A549 treated with Mapracorat at 1 μM for 4 hours (cell line): ENCODE measurements at places on chromosomes 11 and 22. TPM values are rescaled to one million over a fixed set of nuclear protein-coding genes. Genes with fewer than 3 reads are reported as not detected.

GNAZ gene
- total RNA-seq, result 2.3 to 2.9 TPM (median 2.5 TPM) in 5 replicates

STIM1 gene
- 22.6 to 28.1 TPM (median 25.7 TPM) in 5 replicates for total RNA-seq

RPS19BP1 gene
- total RNA-seq, result 73.0 to 116 TPM (median 101 TPM) in 5 replicates

ADSL gene
- total RNA-seq, result 91.3 to 98.4 TPM (median 92.6 TPM) in 5 replicates

DBX1 gene
- not detected in 5 replicates for total RNA-seq

SYT7 gene
- 0.84 to 1.3 TPM (median 1.2 TPM) in 5 replicates for total RNA-seq

CYTH4 gene
- 0.38 to 0.73 TPM (median 0.56 TPM) in 5 replicates for total RNA-seq

OR51E1 gene
- not detected in 5 replicates for total RNA-seq

MS4A3 gene
- total RNA-seq, result not detected in 5 replicates

HEPHL1 gene
- total RNA-seq, result not detected in 5 replicates

ZPR1 gene
- 52.0 to 60.1 TPM (median 53.6 TPM) in 5 replicates for total RNA-seq

PDE3B gene
- 1.8 to 2.2 TPM (median 1.8 TPM) in 5 replicates for total RNA-seq

BTG4 gene
- 0.21 to 0.26 TPM in 2 of 5 replicates, not detected in the others for total RNA-seq

BDNF gene
- total RNA-seq, result 7.6 to 9.5 TPM (median 8.0 TPM) in 5 replicates

MEI1 gene
- total RNA-seq, result not detected in 5 replicates

PTPRCAP gene
- total RNA-seq, result 0.24 to 0.72 TPM (median 0.29 TPM) in 4 of 5 replicates, not detected in the other

C22orf31 gene
- not detected in 5 replicates for total RNA-seq

MMP13 gene
- not detected in 5 replicates for total RNA-seq
